ENCODE measurements at places on chromosomes 16 and 17. TPM values are rescaled to one million over a fixed set of nuclear protein-coding genes. Genes with fewer than 3 reads are reported as not detected.
A peak's percentile ranks its signal among the peaks of the same experiment; 100 is the strongest.

Gene KIF18B
- total RNA-seq: 117 TPM

Gene UTS2R
- total RNA-seq: 0.16 TPM

Gene HP
- total RNA-seq: not detected

Gene PRPF8
- 358 TPM for total RNA-seq

Gene TUBG2
- 14.6 TPM for total RNA-seq

Gene SLFN13
- total RNA-seq: 70.5 TPM

Gene BCAR1
- 0.19 TPM for total RNA-seq

Gene GPR139
- not detected for total RNA-seq

- peaks cover 21% of the 10 kb centered on the region for H3K4me1 ChIP-seq
- H3K36me3 ChIP-seq: no peaks in the 10 kb centered on the region
- peak overlapping the region; percentile 82 for H3K27ac ChIP-seq
Measured at GRCh38 chr16:4272114-4272956, 488 bp downstream of the TFAP4 start.

- H3K36me3 ChIP-seq: no peaks in the 10 kb centered on the region
- H3K4me3 ChIP-seq: no peak overlapping the region
- H3K4me1 ChIP-seq: no peaks in the 10 kb centered on the region
- no peaks in the 10 kb centered on the region for H3K27me3 ChIP-seq
- no peak for DNase-seq
Measured at GRCh38 chr17:71679832-71680231, 441.0 kb upstream of the SOX9 start.

DNA sequence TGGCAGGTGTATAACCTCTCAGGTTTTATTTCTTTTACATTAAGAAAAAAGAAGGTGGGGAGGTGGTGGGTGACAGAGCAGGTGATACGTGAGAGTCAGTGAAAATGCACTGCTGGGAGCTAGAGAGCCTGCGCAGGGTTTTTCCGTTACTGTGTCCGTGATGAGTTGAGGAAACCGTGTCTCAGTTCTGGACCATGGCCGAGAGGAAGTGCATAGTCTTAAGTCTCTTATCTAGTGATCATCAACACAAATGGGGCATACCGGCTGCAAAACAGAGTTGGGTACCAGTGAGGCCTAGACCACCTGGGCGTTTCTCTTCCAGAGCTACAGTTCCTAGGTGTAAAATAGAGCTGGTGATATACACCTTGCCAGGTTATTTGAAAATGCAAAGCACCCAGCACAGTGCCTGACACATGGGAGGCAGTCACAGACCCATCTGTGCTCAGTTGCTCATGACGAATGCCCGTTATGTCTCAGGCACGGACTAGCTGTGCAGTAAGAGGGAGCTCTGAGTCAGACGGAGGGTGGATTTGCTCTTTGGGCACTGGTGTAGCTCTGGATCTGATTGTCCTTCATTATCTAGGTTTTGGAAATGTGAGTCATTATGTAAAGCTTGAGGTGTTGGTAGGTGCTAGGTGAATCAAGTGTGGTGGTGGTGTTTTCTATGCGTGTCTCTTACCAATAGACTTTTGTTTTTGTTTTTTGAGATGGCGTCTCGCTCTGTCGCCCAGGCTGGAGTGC is 60.9 kb downstream of the RPTOR start:
- peaks cover 8% of the 10 kb centered on the region for H3K36me3 ChIP-seq
- H3K4me1 ChIP-seq: peaks cover 51% of the 10 kb centered on the region
- DNase-seq: peak; percentile 65
- H3K27me3 ChIP-seq: no peaks in the 10 kb centered on the region

DNA sequence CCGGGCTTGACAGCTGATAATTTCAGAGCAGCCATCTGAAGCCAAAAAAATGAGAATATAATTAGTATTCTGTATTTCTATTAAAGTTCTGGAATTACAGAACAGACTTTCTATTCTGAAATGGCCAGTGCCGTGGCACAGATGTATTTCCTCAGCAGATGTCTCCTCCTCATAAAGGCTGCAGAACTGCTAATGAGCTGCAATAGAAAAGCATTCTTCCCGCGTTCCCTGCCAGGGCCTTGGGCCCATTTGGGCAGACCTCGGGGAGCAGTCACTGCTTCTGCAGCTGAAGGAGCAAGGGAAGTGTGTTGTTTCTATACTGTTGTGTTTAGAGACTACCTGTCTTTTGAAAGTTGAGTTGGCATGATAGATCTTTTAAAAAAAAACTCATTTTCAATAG is 152.6 kb upstream of the CACNG5 start:
- H3K36me3 ChIP-seq: peaks cover 23% of the 10 kb centered on the region
- H3K27me3 ChIP-seq: no peaks in the 10 kb centered on the region
- H3K27ac ChIP-seq: no peak overlapping the region
- no peak for DNase-seq
- H3K4me1 ChIP-seq: peaks cover 21% of the 10 kb centered on the region

GRCh38 chr17:20228410-20228809 is 219.3 kb downstream of the SPECC1 start:
- H3K4me1 ChIP-seq: peaks cover 11% of the 10 kb centered on the region
- no peaks in the 10 kb centered on the region for H3K27me3 ChIP-seq
- H3K36me3 ChIP-seq: peaks cover 2% of the 10 kb centered on the region
- no peak overlapping the region for H3K4me3 ChIP-seq
- no peak for DNase-seq

DNA sequence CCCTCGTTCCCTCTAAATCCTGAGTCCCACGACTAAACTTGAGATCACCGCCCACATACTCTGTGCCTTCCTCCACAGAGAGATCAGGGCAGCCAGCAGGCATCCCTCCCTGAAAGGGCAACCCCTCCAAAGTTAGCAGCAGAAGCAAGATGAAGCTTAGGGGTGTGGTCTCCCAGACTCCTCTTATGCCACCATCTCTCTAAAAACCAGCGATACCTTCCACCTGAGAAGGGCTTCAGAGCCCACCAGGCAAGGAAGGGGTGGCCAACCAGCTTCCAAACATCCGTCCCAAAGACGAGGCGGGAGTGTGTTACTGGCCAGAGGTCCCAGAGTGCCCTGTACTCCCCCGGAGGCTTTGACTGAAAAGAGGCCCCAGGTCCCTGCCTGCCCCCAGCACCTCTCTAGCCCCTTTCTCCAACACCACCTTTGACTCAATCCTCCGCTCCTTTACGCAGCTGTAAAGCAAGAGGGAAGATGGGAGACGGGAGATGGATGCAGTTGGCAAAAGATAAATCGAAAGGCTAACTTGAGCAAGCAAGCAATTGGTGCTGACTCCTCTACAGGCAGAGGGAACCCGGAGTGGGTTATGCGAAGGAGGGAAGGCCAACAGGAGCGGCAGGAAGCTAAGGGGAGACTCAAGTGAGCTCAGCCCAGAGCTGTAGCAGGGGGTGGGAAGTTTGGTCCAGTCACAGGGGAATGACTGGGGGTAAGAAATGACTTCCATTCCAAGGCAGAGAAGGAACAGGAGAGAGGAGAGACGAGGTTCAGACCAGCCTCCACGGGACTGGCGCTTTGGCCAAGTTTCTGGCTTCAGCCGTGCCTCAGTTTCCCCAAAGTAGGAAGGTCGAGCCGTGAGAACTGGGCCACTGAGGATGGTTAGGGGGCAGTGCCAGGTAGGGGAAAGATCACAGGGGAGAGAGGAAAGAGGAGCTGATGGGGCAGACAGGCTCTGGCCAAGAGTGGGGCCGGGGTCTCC is 1.0 kb downstream of the ST3GAL2 start:
- H3K27ac ChIP-seq: peak overlapping the region; percentile 74
- H3K27me3 ChIP-seq: no peaks in the 10 kb centered on the region
- peak; percentile 46 for DNase-seq
- peaks cover 6% of the 10 kb centered on the region for H3K36me3 ChIP-seq
- peaks cover 37% of the 10 kb centered on the region for H3K4me1 ChIP-seq

DNA sequence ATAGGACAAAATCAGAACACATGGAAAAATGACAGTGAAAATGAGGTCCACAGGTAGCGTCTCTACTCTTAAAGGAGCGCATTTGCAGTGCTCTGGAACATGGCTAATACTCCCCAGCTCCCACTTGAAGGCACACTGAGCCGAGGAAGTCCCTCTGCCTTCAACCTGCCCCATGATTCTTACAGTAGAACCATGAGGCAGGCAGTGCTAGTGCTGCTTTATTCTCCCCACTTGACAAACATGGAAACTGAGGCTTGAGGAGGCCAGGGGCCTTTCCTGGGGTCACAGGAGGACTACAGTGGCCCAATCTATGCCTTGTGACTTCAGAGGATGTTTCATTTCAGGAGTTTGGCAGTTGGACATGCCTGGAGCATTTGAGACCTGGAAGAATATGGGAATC is 244.1 kb upstream of the MAF start:
- H3K36me3 ChIP-seq: peaks cover 13% of the 10 kb centered on the region
- no peak for DNase-seq
- H3K27me3 ChIP-seq: peaks cover 2% of the 10 kb centered on the region
- peaks cover 36% of the 10 kb centered on the region for H3K4me1 ChIP-seq
- H3K27ac ChIP-seq: peak overlapping the region; percentile 3

DNA sequence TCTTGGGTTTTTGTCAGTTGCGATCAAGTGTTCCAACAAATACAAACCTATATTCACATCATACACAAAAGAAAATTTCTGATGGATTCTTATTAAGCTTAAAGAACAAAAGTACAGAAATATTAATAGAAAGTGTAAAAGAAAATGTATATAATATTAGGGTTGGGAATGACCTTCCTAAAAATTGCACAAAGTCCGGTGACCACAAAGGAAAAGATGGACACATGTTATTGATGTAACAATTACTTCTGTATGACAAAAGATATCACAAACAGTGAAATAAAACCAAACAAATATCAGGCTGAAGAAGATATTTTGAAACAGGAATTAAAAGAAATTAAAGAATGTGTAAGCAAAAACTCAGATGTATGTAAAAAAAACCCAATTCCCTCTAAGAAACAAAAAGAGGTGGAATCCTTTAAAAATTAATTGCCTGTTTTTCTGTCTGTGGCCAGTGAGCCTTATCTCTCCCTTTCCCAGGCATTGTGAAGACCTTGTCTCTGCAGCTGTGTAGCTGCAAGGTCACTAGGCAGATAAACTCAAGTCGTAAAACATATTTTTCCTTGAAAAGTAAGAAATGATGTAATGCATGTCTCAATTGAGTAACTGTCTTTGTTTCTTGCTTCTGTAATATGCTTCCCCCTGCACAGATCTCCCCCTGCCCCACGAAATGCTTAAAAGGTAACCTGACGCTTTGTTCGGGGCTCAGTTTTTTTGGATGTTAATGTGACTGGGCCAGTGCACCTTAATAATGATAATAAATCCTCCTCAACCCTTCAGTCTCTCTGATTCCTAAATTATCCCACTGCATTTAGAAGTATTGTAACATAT is 2.8 kb downstream of the ST6GALNAC1 start:
- no peak for DNase-seq
- H3K4me3 ChIP-seq: no peak overlapping the region
- H3K27me3 ChIP-seq: peaks cover 31% of the 10 kb centered on the region
- H3K36me3 ChIP-seq: no peaks in the 10 kb centered on the region

Data from activated CD8-positive, alpha-beta memory T cell treated with anti-CD3 and anti-CD28 coated beads, Interleukin-2, amount 10 ng/mL, durations not matched to agents 7 days and 5 days (primary cell).